Fibroblast of lung (primary cell): ENCODE measurements at places on chromosomes 6 and 20.

DNA sequence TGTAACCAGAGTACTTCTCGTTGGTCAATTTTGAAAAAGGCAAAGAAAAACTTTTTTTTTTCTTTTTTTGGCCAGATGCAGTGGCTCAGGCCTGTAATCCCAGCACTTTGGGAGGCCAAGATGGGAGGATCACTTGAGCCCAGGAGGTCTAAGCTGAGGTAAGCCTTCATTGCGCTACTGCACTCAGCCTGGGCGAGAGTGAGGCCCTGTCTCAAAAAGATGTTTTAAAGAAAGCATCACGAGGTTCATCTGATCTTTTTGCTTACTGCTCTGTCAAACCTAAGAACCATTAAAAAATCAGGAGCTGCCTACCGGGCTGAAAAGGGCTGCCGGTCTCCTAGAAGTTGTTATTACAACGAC lies 607 bp downstream of the LYRM2 start:
- DNase-seq: no peak

GRCh38 chr6:144667532-144668503 lies 382.7 kb downstream of the UTRN start:
- no peak for DNase-seq

DNA sequence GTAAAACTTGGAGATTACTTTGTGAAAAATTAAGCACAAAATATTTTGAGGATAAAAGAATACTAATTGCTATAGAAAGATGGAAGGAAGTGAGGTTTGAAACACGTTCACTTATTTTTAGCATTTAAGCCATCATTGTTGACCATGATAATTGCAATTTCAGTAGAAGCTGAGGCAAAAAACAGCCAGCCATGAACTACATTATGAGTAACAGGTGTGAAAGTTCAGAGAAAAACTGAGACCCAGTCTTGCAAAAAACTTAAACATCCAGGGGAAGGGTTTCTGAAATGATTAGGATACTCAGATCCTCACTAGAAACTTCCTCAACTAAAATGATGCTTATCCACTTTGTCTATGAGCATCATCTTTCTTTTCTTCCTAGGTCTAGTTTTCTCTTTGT lies 619.4 kb downstream of the PHF3 start:
- DNase-seq: no peak

- DNase-seq: no peak
Observed at GRCh38 chr6:30767158-30767943, 23.0 kb upstream of the IER3 start.

DNA sequence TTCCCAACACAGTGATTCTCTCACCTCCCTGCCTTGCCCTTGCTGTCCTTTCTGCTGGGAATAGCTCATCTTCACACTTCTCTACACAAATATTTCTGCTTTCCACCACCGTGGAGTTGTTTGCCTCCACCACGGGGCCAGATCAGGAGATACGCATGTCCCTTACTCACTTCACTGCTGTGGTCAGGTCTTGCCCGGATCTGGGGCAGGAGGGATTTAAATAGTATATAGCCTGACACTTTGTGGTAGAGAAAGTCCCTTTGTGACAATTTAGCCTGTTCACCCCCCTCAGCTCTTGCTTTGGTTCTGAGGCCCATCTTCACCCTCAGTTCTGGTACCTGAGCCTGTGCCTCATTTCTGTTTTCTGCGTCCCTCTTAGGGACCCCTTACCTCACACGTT lies 92.6 kb upstream of the PREP start:
- no peak for DNase-seq

- no peak for DNase-seq
Observed at GRCh38 chr6:79997728-79998127, 6.7 kb upstream of the TTK start.
